SK-MEL-5 (cell line): ENCODE measurements at places on chromosomes 16 and 17. TPM values are rescaled to one million over a fixed set of nuclear protein-coding genes. Genes with fewer than 3 reads are reported as not detected.

DNA sequence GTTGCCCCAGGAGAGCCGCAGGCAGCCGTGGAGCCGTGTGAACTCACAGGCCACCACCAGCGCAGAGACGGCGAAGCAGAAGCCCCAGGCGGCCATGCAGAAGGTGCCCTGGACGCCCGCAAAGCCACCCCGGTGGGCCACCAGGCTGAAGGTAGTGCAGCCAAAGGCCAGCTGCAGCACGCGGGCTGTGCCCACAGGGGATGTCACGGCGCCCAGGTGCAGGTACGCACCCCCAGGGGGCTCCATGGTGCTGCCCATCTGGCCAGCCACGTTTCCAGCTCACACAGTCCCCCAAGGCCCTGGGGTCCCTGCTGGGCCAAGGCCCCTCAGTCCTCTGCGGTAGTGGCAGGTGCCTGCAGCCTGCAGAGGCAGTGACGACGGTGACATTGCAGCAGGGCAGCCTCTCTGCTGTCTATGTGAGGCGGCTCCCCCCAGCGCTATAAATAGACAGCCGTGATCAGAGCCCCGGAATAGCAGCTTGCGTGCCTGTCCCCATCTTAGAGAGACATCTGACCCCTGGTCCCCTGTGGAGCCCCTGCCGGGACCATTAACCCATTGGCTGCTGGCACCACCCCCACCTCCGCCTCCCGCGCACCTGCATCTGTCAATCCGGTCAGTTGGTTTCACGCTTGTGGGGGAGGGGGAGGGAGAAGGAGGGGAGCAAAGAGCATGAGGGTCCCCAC lies 4.5 kb upstream of the PYCR1 start:
- DNase-seq = no peak

Gene GABARAP
- total RNA-seq = 237 and 305 TPM in 2 replicates

Gene NPIPA3
- 0.26 and 1.8 TPM in 2 replicates for total RNA-seq

DNA sequence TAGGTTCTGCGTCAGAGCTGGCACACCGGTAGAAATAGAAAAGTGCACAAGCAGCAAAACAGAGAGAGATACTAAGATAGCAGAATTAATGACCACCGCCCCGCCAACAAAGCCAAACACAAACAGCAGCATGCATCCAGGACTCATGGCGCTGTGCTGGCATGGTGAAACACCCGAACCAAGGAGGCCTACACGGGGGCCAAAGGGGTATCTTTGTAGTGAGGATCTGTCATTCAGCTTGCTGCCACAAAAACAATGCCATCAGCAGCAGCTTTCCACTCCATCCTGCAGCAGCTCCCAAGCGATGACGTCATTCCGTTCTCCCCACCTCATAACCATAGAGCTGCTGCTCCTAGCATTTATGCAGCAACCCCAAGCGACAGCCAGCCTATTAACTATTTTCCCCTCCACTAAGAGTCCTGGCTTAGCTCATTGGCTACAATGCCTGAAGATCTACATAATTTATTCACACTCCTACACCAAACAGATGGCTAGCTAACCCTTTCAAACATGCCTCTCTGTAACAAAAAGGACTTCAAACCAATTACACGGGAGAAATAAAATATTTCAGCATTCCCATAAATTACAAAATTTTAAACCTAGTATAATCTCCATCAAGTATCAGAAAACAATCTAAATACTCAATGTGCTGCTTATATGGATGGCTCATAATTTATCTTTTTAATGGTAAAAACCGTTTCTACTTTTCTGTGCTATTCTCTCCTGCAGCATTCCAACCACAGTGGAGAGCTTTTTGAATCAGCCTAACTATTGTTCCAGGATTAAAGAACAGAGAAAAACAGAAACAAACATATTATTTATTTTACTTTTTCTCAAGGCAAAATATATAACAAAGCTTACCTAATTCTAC lies 73.9 kb downstream of the SPAG9 start:
- peak; percentile 93 for DNase-seq

- DNase-seq = no peak
Observed at GRCh38 chr17:67970783-67971182, 25.5 kb downstream of the C17orf58 start.

Gene ATP2C2
- 0.29 TPM in 1 of 2 replicates, not detected in the other for total RNA-seq

Gene PRAC1
- not detected in 2 replicates for total RNA-seq

- DNase-seq = peak; percentile 52
Observed at GRCh38 chr17:45794840-45795239, 10.7 kb downstream of the CRHR1 start.

DNA sequence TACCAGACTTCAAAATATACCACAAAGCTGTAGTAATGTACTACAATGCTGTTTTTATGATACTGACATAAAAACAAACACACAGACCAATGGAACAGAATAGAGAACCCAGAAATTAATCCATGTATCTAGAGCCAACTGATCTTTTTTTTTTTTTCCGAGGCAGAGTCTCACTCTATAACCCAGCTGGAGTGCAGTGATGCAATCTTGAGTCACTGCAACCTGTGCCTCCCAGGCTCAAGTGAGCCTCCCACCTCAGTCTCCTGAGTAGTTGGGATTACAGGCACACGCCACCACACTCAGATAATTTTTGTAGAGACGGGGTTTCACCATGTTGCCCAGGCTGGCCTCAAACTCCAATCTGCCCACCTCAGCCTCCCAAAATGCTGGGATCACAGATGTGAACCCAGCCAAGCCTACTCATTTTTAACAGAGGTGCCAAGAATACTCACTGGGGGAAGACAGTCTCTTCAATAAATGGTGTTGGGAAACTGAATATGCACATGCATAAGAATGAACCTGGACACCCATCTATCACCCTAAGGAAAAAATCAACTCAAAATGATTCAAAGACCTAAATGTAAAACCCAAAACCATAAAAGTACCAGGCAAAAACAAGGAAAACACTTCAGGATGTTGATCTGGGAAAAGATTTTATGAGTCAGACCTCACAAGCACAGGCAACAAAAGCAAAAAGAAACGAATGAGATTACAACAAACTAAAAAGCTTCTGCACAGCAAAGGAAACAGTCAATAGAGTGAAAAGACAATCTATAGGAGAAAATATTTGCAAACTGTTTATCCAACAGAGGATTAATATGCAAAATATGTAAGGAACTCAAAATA lies 63.1 kb downstream of the STX8 start:
- no peak for DNase-seq

GRCh38 chr17:40363111-40363827 lies 1.3 kb downstream of the GJD3 start:
- DNase-seq = no peak

Gene P2RX5
- total RNA-seq = 2.4 and 3.0 TPM in 2 replicates

DNA sequence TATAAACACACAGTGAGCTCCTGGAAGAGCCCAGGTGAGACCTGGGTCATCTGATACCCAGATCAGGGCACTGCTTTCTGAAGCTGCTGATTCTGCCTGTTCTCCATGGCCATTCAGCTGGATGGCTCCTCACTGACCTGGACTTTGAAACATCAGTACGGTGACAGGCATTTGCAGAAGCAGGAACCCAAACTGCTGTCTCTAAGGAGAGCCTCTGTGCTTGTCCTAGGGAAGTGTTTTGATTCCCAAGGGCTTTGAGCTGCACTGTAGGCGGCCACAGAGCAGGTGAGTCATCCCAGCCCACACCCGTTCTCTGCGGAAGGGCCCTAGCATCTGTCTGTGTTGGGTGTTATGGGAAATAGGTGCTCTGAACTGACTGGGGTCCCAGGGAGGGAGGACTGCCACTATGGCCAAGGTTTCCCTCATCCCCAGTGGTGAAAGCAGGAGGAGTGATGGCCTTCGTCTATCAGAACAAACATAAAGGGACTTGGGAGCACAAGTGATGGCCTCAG lies 60.7 kb upstream of the ADCY9 start:
- no peak for DNase-seq

GRCh38 chr17:33260638-33261037 lies 32.5 kb downstream of the ASIC2 start:
- DNase-seq = no peak

GRCh38 chr17:70492368-70492767 lies 323.0 kb downstream of the KCNJ2 start:
- DNase-seq = no peak

- no peak for DNase-seq
Observed at GRCh38 chr17:50902372-50903353, 36.5 kb upstream of the TOB1 start.

Gene PLSCR3
- total RNA-seq = 5.1 and 9.6 TPM in 2 replicates

Gene CNGB1
- not detected in 2 replicates for total RNA-seq
